Stimulated activated CD4-positive, alpha-beta T cell treated with anti-CD3 and anti-CD28 coated beads, Interleukin-1b, Interleukin-23, amount 100 ng/mL, for 1 hour (primary cell): ENCODE measurements at places on chromosomes 3 and 15.

GRCh38 chr3:42501681-42502428, 588 bp upstream of the VIPR1 start:
- DNase-seq, result peak; percentile 42

- DNase-seq, result no peak
These were observed 35.6 kb downstream of the TNK2 start for GRCh38 chr3:195872800-195873199.

GRCh38 chr3:131329774-131330173, 51.8 kb upstream of the NUDT16 start:
- no peak for DNase-seq

GRCh38 chr15:75420698-75421097, 30.8 kb downstream of the SIN3A start:
- DNase-seq, result no peak

- DNase-seq, result no peak
These were observed 112.5 kb downstream of the STT3B start for GRCh38 chr3:31645256-31645655.

DNA sequence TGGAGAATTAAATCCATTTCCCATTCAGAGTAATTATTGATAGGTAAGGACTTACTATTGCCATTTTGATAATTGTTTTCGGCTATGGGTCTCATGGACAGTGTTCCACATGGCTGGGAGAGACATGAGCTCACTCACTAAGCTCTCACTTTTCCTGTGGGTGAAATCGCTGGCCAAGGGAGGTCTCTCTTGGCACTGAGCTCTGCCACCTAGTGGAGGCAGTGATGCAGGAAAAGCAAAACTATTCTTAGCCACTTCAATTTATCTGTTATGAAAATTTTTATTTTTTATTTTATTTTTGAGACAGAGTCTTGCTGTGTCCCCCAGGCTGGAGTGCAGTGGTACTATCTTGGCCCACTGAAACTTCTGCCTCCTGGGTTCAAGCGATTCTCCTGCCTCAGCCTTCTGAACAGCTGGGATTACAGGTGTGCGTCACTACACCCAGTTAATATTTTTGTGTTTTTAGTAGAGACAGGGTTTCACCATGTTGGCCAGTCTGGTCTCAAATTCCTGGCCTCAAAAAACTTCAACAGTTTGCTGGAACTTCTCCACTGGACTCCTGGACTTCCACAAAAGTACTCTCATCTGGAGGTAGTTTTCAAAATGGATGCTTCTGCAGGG, 4.7 kb upstream of the RNF13 start:
- DNase-seq, result no peak

- no peak for DNase-seq
These were observed 374.8 kb upstream of the SLCO3A1 start for GRCh38 chr15:91478717-91479191.

GRCh38 chr3:13682331-13683013, 133.5 kb downstream of the FBLN2 start:
- DNase-seq, result no peak

DNA sequence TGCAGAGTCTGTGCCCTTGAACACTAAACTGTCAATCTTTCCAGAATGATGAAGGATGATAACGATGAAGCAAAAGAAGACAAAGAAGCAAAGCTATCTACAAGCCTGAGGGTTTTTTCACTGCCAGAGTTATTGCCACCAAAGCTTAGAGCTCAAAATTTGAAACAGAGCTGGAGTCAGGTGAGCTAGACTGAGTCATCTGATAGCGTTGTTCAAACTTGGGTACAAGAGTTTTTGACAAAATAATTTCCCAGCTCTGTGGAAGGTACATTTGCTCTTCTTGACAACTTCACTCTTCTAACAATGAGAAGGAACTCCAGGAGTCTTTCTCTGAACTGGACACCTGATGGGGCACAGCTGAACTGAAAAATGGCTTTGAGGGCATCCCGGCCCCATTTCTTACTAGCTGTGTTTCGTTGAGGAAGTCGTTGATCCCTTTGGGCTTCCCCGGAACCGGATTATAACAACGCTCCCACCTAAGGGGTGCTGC, 715 bp downstream of the MCCC1 start:
- DNase-seq, result no peak

DNA sequence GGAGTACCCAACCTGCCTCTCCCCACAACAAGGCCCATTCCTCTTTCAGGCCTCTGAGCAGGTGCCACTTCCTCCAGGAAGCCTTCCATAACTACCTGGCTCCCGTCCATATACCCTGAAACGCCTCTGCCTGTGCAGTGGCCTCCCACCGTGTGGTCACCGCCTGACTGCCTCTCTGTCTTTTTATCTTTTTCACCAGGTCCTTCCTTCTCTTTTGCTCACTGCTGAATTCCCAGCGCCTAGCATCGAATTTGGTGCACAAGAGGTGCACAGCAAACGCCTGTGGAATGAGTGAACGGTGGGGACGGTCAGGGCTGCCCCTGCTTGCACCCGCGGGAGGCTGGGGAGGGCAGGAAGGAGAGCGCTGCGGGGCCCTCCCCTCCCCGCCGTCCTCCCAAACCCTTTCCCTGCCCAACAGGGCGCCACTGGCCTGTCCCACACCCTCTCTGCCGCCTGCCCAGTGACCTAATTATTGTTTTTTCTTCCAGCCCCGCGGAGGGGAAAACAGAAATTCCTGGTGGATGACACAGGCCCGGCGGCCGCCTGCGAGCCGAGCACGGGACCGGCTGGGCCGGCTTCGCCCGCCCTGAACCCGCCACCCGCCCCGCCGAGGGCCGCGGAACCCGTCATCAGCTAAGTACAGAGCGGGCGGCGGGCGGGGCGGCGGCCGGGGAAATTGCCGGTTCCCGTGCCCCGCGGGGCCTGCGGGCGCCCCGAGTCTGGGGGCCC, 140.1 kb downstream of the SMAD6 start:
- DNase-seq, result no peak
